Fibroblast of skin of left quadriceps (primary cell): ENCODE measurements at places on chromosomes 4 and X.

- DNase-seq: no peak
These were observed 175.5 kb downstream of the CAMK2D start for GRCh38 chr4:113586072-113586471.

GRCh38 chr4:1819284-1819683 is 26.2 kb downstream of the FGFR3 start:
- no peak for DNase-seq

DNA sequence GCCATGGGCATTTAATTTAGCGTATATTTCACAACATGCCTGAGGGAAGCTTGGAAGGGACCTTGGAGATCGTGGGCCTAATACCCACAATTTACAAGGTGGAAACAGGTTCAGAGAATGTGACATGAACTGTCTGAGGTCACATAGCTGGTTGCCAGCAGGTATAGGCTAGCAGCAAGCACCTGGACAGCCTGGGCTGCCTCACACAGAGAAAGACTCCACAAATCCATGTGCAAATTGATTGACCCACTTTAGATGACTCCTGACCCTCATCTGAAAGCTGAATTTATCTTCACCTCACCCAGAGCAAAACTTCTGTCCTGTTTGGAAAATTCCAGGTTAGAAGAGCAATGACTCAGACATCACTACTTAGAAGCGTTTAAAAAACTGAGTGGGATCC is 5.8 kb downstream of the PTTG2 start:
- no peak for DNase-seq

DNA sequence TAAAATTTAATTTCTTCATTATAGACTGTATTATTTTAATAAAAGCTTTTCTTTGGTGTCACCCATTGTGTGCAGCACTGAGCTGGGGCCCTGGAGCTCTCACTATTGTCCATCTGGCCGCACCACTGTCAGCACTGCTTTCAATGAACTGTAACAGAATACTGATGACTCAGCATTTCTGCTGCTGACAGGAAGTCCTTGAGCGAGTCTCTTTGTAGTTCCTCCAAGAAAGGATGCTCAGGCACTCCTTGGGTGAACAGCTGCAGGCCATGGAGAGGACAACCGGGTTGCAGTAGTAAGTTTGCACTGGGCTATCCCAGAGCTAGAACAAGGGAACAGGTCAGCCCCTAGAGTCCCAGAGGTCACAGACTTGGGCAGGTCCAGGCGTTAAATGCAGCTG is 81.6 kb downstream of the SORBS2 start:
- no peak for DNase-seq

DNA sequence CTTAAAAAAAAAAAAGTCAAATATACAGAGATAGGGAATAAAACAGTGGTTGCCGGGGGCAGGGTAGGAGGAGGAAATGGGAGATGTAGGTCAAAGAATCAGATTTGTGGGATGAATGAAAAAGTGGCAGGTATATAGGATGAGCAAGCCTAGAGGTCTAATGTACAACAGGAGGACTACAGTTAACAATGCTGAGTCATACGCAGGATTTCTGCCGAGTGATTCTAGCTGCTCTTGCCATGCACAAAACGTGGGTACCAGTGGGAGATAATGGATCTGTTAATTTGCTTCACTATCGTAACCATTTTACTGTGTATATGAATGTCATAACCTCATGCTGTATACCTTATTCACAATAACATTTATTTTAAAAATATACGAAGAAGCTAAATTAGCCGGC is 10.7 kb upstream of the MTNR1A start:
- DNase-seq: no peak

DNA sequence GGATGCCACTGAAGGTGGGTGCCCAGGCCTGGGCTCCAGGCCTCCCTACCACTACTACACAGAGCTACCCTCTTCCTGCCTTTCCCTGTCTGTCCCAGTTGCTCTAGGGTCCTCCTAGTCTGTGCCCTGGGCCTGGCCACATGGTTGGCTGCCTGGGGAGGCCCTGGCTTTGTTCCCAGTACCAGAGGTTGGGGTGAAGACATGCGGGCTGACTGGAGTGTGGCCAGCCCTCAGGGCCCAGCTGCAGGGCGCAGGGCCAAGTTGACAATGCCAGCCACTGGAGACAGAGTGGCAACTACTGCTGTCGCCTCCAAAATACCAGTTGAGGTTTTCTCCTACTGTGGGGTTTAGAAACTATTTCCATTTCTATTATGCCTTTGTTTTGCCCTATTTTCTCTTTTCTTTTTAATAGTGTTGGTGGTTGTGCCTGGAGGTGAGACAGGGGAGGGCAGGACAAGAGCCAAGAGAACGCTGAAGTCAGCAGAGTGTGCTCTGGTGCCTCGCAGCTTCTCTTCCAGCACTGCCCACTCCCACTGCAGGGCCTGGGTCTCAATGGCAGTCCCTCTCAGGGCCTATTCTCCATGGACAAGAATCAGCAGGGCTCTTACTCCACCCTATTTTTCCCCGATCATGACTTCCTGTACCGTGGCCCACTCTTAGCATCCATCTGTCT is 32.2 kb upstream of the XPNPEP2 start:
- no peak for DNase-seq

DNA sequence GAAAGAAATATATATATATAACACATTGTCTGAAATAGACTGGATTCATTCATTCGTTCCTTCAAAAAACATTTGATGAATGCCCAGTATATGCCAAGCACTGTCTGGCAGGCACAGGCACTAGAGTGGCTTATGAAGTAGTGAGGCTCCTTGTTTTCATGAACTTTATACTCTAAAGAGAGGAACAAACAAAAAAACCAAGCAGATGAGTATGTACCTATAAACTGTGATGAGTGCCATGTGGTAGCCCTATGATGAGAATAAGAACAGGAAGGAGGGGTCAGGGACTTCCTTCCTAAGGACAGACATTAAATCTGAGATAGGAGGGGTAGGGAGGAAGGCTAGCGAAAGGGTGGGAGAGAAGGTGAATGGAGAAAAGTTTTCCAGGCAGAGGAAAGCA is 19.5 kb upstream of the PDGFRA start:
- DNase-seq: no peak

- DNase-seq: no peak
These were observed 325.5 kb upstream of the F9 start for GRCh38 chrX:139204898-139205667.
